Activated T-helper 1 cell treated with anti-CD3 and anti-CD28 coated beads, Interleukin-12 subunit alpha, Interleukin-12 subunit beta, Interleukin-2, Interleukin-4 antibody, amounts not matched to agents 30 ng/mL and 10 ng/mL and 1 ng/mL, durations not matched to agents 14 hours and 24 hours and 36 hours (primary cell): ENCODE measurements at places on chromosomes 5 and 9.

GRCh38 chr5:1332461-1333001, 12.4 kb downstream of the CLPTM1L start:
- DNase-seq: no peak

DNA sequence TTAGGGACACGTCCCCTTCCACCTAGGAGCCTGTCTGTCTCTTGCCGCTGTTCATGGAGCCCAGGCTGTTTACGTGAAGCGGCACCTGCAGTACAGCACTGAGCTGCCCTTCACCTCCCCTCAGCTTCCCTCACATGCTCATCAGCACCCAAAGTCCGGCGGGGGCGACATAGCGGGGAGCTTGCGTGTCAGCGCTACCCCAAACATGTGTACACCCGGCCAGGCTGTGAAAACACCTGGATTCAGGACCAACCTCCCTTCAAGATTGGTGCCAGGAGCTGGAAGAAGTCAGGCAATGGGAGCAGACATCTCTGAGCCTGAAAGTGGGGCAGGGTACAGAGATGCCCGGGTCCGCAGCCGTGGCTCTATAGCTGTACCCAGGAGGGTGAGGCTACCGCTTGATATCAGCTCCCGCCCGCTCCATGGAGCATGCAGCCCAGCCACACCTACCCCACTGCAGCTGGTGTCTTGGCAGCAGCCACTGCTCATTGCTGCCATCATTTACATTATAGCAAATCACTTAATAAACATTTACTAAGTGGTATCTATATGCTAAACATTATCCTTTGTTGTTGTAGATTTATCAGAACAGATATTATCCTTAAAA, 712.1 kb downstream of the CDH9 start:
- DNase-seq: no peak

DNA sequence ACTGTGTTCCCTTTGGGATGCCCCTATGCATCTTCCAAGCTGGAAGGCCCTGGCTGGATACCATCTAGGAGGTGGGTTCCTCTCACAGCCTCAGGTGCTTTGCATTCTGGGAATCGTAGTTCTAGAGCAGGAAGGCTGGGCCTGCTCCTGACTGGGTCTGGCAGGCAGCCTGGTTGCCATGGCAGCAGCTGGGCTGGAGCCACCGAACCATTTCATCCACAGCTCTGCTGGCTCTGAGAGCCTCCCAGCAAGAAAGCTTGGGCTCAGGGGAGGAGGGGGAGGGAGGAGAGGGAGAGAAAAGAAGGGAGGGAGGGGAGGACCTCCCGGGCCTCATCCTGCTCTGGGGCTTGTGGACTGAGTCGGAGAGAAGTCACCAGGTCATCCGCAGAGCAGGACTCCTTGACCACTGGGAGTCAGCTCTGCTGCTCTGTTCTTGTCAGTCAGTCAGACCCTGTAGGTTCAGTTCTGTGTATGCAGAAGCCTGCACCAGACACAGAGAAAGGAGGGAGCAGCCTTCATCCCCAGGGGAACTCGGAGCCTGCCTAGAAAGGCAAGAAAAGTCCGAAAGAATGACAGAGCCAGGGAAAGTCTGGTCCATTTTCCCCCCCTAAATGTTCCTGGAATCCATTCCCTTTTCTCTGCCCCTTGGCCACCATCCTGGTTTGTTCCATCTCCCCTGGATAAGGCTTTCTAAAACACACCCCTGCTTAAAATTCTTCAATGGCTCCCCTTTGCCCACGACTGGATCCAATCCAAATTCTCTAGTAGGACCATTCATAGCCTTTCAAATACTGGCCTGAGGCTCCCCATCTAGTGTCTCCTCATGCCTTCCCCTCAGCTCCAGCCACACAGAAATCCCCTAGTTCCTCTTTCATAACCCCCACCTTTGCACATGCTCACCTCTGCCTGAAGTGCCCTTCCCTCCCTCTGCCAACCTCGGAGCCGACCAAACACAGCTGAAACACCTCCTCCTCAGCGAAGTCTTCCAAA, 65.4 kb upstream of the ARAP3 start:
- no peak for DNase-seq

DNA sequence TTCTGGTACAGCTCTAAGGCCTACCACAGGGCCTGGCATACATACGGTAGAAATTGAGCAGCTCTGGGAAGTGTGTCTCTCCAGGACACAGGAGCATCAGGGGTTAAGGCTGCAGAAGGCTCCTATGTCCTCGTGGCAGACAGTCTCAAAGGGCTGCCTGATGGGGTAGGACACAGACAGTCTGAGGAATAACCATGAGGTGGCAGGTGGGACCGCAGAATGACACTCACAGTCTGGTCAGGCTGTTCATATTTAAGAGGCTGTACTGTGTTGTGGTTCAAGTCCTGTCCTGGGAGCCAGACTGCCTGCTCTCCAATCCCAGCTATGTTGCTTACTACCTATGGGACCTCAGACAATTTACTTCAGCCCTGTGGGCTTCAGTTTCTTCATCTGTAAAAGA, 217.1 kb downstream of the TRIM32 start:
- DNase-seq: no peak

- no peak for DNase-seq
Measured at GRCh38 chr5:172159016-172159415, 29.0 kb downstream of the STK10 start.

DNA sequence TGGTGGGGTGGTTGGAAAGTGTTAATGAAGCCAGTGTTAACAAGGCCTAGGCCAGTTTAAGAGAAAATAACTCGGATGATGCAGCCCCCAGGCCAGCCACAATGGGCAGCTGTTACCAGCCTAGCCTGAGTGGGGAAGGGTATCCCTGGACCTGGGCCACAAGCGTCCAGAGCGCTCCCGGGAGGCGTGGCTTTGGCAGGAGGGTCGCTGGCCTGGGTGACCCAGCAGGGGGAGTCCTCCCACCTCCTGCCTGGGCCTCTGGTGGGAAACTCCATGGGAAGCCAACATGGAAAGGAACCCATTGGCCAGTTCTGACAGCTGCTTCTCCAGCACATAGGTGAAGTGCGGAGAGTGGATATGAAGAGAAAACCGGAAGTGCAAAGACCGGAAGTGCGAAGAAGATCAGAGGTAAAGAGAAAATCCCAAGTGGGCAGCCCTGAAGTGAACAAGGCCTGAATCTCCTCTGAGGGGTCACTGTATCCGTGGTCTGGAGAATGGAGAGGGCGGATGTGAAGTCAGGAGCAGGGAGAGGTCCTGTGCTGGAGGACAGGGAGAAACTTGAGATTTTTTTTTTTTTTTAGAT, 79.0 kb downstream of the ADCY2 start:
- no peak for DNase-seq

- DNase-seq: no peak
Measured at GRCh38 chr5:116626945-116627679, 52.5 kb upstream of the SEMA6A start.

DNA sequence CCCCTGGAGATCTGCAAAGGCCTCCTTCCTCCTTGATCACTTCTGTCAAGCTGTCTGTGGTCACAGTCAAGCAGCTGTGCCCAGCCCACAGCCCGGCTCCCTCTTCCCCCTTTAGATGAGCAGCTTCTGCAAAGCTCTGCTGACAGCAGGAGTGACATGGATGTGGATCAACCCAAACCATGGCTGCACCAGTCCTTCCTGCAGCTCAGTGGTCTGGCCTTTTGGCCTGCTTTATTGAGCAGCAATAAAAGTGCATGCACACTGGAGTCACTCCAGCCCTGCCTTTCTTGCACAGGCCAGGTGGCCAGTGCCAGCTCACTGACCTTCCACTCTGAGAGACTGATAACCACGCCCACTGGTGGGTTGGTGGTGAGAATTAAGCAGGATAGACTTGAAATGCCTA, 91.3 kb upstream of the OTULINL start:
- DNase-seq: no peak

DNA sequence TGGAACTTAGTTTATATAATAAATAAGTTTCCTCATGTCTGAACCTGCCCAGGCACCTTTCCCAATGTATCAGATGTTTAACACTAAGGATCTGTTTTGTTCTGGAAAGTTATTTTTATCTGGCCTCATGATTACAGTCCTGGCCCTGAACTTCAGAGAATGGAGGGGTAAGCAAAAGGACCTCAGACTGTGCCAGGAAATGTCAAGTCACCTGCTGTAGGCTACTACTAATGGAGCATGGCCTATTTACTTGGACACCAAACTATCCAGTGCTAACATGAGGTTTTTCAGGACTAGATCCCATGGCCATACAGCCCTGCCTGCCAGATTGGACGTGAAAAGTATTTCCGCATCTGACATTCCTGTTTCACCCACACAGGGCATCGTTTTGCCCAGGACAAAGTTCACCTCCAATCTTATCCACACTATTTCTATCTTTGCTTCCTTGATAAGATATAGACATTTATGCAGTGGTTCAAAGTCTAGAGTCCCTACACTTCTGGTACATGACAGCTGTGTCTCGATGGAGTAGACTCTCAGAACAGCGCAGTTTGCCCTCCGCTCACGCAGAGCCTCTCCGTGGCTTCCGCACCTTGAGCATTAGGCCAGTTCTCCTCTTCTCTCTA, at the start of gene BTNL8:
Gene BTNL8 (plus strand): TSS at position 539 of the 626 bp plus-strand sequence. CDS start 152 bp downstream, outside the sequence.
- no peak for DNase-seq

DNA sequence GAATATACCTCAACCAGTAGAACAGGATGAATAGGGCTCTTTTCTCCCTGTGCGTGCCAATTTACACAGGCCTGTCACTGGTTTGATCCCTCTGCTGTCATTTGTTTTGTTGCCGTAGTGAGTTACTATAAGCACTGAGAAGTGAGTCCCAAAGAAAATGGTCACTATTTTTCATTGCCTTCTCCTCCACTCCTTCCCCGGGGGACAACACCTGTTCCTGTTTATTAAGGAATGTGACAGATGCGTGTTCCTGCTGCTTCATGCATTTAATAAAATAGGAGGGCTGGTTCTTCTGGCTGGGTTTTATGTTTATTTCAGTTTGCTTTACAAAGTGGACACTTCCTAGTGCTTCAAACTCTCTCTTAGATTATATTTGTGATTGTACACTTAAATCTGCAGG, 6.4 kb downstream of the THBS4 start:
- DNase-seq: no peak

- DNase-seq: no peak
Measured at GRCh38 chr5:9698125-9698826, 68.1 kb upstream of the TAS2R1 start.

DNA sequence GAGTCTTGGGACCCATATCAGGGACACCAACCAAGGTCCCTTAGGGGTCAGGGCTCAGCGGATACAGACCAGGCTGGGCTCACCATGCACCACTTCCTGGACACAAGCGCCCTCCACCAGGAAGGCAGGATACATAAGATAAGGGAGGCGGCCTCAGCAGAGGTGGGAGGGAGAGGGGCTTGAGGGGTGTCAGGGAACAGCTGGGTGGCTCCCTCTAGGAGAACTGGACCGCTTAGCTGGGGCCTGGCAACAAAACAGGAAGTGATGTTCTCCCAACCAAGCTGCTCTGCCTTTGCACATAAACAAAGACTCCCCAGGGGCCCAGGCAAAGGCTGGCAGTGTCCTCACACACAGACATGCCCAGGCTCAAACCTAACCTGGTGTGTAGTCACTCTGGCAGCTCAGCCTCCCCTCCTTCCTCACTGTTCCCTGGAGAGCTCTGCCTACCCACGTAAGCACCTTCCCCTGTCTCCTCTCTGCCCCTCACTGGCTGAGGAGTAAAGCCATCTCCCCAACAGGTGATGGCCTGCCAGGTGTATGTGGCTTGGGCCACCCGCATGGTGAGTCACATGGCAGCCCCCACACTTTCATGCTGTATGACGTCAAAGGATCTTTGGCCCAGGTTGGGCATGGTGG, 5.8 kb upstream of the BICD2 start:
- no peak for DNase-seq

- no peak for DNase-seq
Measured at GRCh38 chr9:71743217-71743705, 25.1 kb downstream of the CEMIP2 start.

- no peak for DNase-seq
Measured at GRCh38 chr9:4792054-4792571, 631 bp upstream of the RCL1 start.

DNA sequence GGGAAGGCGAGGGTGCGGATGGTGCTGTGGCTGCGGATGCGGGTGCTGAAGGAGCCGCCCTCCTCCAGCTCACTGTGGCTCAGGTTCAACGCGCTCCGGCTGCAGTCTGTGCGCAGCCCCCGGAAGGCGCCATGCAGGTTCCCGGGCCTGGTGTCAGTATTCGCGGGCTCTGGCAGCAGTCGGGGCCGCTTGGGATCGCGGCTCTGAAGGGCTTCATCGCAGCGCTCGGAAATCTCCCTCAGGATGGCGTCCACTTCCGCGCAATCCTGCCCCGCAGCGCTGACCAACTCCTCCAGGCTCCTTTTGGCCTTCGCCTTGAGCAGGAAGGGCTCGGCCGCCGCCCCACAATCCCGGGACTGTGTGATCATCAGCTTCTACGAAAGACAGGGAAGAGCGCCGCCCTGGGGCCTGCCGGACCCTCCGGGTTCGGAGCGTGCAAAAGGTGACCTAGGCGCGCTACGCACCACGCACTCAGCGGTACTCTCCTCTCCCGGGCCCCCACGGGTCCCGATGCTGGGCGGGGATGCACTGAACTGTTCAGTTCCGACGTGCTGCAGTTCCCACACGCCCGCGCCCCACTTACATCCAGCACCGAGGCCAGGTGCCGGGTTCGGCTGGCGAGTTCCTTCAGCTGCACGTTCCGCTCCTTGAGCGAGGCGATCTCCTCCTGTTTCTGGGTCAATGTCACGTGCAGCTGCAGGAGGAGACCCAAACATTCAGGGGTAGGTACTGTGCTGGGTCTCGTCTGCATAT, 6.5 kb downstream of the MCIDAS start:
- DNase-seq: no peak

DNA sequence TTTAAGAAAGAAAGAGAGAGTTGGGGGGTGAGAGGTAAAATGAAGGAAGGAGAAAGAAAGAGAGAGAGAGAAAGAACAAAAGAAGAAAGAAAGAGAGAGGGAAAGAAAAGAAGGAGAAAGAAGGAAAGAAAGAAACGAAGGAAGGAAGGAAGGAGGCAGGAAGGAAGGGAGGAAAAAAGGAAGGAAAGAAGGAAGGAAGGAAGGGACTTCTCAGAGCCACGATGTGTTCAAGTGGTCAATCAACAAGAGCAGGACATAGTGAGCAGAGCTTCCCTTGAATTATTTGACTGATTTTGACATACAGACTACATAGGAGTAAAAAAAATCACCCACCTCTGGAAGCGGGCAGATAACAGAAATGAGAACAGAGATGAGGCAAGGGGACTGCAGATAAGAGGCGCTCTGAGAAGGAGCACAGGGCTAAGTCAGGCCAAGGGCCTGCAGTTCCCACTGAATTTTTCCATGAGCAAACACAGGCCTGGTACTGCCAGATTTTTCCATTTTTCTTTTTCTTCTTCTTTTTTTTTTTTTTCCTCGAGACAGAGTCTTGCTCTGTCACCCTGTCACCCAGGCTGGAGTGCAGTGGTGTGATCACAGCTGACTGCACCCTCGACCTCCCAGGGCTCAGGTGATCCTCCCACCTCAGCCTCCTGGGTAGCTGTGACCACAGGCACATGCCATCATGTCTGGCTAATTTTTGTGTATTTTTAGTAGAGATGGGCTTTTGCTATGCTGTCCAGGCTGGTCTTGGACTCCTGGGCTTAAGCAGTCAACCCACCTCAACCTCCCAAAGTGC, 77.7 kb upstream of the IL17B start:
- DNase-seq: no peak

- no peak for DNase-seq
Measured at GRCh38 chr9:79264511-79265355, 307.0 kb upstream of the TLE4 start.
